ENCODE measurements at places on chromosomes 2 and 18. TPM values are rescaled to one million over a fixed set of nuclear protein-coding genes. Genes with fewer than 3 reads are reported as not detected.

DNA sequence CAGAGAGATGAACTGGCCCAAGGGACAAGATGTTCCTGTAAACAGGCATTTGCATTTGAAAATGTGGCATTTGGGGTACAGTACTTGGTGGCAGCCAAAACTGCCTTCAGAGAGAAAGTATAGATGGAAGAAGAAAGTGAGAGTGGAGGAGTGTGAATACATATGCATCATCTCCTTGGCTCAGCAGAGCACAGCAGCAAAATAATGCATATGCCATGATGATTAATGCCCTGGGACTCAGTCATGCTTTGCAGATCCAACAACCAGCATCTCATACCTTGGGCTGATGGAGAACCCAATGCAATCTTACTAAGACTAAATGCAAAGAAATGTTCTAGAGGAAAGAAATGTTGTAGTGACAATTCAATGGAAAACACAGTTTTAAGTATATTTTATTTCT, 29.7 kb upstream of the CYTIP start:
- no peak for DNase-seq

- DNase-seq, result peak; percentile 7
Observed at GRCh38 chr2:71603851-71604725, 150.7 kb downstream of the DYSF start.

DNA sequence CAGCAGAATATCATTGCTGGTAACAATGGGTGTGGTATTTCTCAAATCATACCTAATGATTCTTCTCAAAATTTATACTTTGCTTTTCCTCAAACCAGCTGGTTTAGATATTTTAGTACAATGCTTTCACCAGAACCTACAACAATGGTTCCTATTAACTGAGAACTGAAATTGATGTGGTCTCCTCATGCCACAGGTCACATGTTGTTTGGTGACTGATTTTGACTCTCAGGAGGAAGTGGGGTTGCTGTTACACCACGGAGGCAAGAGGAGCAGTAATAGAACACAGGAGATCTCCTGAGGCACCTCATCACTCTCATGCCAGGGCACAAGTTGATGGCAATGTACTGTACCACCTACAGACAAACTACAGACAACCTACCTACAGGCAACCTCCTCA, 3.0 kb upstream of the CEP68 start:
- DNase-seq, result no peak

- DNase-seq, result no peak
Observed at GRCh38 chr2:181464966-181465365, 7.8 kb downstream of the ITGA4 start.

The CTAGE1 gene
- total RNA-seq, result not detected

DNA sequence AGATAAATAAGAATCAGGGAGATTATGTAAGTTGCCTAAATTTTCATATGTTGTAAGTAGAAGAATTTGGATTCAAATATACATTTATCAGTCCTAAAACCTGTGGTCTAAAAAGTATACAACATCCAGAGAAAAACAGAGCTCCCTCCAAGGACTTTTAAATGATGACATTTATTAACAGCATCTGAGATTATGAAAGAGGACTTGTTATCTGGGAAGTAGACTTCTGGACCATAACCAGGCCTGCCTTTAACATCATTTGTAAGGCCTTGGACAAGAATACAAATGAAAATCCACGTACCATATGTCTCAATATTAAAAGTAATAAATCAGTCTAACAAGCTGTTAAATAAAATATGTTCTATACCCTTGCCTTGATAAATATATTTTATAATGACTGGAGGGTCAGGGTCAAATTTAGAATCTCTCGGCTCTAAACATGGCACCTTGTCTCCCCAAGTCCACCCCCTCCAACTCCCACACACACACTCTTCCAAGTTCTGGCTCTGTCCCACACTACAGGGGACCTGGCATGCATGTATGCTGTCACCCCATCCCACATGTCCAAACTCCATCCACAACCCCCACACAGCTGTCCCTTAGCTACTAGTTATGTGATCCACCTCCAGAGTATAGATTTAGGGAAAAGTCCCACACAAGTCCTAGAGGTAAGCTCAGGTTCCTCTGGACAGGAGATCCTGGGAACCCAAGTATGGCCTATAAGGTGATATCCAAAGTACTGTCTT, 382.6 kb downstream of the CDH2 start:
- DNase-seq, result no peak

- DNase-seq, result no peak
Observed at GRCh38 chr2:53230691-53231090, 536.9 kb upstream of the CHAC2 start.

GRCh38 chr2:118614841-118615271, 232.6 kb downstream of the EN1 start:
- no peak for DNase-seq

- DNase-seq, result no peak
Observed at GRCh38 chr2:12931186-12931844, 214.6 kb downstream of the TRIB2 start.

DNA sequence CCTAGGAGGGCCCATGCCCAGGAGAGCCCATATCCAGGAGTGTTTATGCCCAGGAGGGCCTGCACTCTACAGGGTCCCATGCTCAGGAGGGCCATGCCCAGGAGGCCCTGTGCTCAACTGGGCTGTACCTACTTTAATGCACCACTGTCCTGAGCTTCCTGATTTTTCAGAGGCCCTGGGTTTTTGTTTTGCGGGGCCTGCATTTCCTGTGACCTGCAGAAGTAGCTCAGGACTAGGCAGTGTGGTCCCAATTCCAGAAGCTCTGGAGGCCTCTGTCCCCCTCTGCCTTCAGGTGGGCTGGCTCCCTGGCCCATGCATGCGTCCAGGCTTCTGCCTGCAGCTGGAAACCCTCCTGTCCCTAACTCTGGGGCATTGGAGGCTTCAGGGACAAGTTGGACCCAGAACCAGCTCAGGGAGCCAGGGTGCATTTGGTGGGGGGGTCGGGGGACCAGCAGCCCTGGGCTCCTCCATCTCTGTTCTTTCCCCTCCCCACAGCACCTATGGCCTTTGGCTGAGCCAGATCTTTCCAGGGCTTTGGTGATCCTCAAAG, 10.8 kb downstream of the GPR35 start:
- no peak for DNase-seq

DNA sequence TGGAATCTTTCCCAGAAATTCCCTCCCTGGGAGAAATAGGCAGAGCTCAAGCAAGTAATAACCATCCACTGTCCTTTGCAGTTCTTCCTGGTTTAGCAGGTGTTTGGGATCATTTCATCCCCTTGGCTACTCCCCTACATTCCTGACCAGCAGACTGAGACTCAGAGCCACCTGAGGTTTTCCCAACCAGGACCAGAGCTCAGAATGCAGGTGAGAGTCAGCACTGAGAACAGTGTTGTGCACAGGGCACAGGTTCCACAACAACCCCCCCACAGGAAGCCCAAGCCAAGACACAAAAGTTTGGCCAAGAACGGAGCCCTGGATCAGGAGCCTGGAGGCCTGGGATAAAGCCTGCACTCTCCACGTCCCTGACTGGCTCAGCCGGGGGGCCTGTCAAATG, 21.0 kb upstream of the LOXHD1 start:
- DNase-seq, result no peak

- no peak for DNase-seq
Observed at GRCh38 chr2:162174746-162175145, 22.7 kb upstream of the GCG start.

- no peak for DNase-seq
Observed at GRCh38 chr2:96895746-96896651, 26.1 kb upstream of the SEMA4C start.

- no peak for DNase-seq
Observed at GRCh38 chr2:209458008-209458979, 34.4 kb downstream of the MAP2 start.

GRCh38 chr18:49109565-49110251, 158.9 kb upstream of the SMAD7 start:
- no peak for DNase-seq

DNA sequence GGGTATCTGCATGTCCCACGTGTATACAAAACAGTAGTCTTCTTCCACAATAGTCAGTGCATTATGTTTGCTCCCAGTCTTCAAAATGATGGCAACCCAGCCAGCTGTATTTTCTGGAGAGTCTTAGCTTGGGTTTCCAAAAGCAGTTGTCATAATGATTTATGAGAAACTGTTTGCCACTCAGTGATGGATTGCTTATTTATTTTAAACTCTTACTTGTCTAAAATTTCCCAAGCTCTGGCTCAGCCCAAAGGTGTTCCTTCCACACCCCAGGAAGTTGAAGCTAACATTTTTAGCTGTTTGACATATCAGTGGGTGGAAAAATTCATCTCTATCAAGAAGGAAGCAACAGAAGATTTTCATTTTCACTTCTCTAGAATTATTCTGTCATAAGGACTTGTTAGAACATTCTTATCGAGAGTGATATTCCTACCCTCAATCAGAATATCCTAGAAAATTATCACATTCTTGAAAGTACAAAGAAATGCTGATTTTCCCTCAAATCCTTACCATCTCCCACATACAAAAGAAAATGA, 78.8 kb downstream of the ASAP2 start:
- DNase-seq, result no peak

All from left cardiac atrium (tissue), 4 donors.